ENCODE measurements at places on chromosomes 3 and 15. TPM values are rescaled to one million over a fixed set of nuclear protein-coding genes. Genes with fewer than 3 reads are reported as not detected.

The CCR8 gene
- total RNA-seq = not detected

The FOXB1 gene
- not detected for total RNA-seq

The RCN2 gene
- total RNA-seq = 29.8 TPM

The CNTN6 gene
- not detected for total RNA-seq
